Heart right ventricle (tissue), 16 donors: ENCODE measurements at places on chromosomes 4 and X.

GRCh38 chr4:54391104-54391503, 162.0 kb downstream of the PDGFRA start:
- DNase-seq: no peak

DNA sequence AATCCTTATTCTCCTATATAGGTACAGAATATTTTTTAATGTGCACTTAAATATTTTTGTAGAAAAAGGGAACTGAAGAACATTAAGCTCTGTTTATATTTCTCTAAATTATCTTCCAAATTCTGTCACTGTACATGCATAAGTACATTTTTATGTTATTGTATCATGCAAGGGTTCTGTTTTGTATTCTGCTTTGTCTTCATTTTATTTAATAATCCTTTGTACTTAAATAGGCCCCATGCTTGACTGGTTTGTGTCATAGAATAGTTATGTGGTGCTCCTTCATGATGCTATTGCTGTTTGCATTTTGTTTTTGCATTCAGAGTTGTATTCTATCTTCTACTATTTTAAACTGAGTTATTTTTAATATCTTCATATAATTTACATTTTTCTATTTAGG, 111.9 kb upstream of the EDNRA start:
- DNase-seq: no peak

DNA sequence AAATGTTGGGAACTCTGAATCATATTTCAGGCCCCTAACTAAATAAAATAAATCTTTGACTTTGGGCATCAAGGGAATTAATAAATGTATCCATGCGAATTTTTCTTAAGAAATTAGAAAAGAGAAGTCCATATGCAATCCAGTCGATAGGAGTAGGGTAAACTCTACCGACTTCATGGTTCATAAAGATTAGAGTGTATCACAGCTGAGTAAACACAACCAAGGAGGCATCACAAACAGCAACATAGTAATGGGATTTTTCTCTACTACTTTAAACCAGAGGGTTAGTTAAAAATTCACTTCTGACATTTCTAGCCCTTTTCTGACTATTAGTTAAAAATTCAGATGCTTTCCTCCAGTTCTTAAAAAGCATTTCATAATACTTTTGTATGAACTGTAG, 19.9 kb downstream of the SEPTIN11 start:
- DNase-seq: no peak

- no peak for DNase-seq
Observed at GRCh38 chrX:126137899-126138298, 28.2 kb downstream of the DCAF12L2 start.

DNA sequence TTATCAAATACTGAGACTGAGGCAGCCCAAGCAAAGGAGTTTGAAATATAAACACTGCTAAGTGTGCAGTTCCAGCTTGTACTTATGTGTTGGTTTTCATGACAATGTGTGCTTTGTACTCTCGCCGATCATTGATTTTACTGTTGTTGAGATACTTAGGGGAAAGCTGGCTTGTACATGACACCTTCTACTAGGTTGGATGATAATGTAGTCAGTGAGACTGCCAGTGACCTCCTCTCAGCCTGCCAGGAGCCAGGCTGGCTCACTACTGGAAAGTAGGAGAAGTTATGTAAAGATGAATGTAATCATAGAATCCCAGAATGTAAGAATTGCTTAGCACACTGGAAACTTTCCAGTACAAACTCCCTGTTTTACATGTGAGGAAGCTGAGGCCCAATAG, 132.0 kb downstream of the AFF2 start:
- no peak for DNase-seq

- no peak for DNase-seq
Observed at GRCh38 chrX:39693298-39693697, 404.5 kb downstream of the BCOR start.
